ENCODE measurements at places on chromosomes 12 and 14.

DNA sequence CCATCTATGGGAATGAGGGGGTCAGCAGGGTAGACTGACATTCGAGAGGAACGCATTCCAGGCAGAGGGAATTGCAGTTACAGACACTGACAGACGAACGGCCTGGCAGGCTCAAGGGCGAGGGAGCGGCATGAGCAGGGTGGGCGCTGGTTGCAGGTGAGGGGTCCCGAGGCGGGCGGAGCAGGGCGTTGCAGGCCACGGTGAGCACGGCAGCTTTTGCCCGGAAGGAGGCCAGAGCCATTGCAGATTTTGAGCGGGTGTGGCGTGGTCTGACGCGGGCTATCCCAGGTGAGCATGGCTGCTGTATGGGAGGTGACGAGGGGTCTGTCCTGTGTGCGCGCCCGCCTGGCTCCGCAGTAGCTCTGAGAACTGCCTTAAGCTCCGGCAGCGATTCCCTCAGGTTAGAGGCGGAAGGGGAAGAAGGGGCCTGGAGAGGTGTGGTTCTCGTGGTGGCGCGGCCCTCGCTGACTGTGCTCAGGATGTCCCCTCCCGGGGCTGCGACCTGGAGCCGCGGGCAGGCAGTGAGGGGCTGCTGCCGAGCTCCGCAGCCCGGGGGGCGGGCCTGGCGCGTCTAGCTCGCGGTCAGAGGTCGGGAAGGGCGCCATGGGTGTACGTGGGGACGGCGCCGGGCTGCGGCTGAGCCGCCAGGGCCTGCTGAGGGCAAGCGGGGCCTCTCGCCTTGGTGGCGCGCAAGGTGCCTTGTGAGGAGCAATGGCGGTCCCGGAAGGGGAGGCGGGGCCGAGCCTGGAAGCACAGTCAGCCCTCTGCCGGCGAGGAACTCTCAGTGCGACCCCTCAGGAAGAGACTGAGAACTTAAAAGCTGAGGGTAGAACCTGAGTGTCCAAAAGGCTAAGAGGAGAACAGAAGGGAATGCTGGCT, 177.1 kb downstream of the CACNA1C start:
- no peak for DNase-seq

GRCh38 chr12:59699421-59700152, 103.8 kb downstream of the SLC16A7 start:
- DNase-seq = no peak

GRCh38 chr14:86243158-86243557, 713.2 kb downstream of the FLRT2 start:
- DNase-seq = no peak

- no peak for DNase-seq
Observed at GRCh38 chr14:24115422-24116127, 826 bp upstream of the NRL start.

Data from coronary artery (tissue), 2 donors.